ENCODE measurements at places on chromosomes 12 and 14.

DNA sequence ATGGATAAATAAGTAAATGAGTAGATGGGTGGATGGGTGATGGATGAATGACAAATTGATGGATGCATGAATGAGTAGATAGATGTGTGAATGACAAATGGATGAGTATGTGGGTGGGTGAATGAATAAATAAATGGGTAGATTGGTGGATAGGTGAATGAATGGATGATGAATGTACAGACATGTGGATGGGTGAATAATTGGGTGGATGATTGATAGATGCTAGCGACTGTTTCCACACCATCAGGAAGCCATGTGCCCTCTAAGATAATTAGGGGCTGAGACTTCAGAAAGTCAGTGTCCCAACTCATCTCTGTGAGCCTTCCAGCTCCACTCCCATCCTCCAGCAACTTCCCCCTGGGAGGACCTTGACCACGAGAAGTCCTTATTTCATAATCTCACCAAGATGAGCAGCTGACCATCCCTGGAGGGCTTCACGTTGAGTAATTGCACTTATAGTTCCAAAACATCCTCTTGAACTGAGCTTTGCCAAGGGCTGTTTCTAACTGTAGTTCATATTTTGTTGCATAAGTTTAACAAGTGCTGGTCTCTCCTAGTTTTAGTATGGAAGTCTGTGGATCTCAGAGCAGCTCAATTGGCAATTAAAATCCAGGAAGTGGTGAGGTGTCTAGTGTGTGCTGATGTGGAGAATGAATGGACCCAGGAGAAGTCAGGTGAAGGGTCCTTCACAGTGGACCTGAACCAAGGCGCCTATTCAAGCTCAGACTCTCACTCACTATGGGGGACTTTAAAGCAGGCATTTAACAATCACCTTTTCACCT is 295.7 kb downstream of the ADGRD1 start:
- DNase-seq = no peak

DNA sequence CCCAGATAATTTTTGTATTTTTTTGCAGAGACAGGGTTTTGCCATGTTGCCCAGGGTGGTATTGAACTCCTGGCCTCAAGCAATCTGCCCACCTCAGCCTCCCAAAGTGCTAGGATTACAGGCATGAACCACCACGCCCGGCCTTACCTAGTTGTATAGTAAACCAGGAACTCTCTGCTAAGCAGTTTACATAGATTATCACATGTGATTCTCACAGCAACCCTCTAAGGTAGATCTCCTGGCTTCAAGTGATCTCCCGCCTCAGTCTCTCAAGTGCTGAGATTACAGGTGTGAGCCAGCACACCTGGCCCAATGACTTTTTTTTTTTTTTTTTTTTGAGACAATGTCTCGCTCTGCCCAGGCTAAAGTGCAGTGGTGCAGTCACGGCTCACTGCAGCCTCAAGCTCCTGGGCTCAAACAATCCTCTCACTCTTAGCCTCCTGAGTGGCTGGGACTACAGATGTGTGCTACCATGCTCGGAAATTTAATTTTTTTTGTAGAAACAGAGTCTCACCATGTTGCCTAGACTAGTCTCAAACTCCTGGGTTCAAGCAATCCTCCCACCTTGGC is 26.0 kb upstream of the ATP2A2 start:
- DNase-seq = peak; percentile 79

DNA sequence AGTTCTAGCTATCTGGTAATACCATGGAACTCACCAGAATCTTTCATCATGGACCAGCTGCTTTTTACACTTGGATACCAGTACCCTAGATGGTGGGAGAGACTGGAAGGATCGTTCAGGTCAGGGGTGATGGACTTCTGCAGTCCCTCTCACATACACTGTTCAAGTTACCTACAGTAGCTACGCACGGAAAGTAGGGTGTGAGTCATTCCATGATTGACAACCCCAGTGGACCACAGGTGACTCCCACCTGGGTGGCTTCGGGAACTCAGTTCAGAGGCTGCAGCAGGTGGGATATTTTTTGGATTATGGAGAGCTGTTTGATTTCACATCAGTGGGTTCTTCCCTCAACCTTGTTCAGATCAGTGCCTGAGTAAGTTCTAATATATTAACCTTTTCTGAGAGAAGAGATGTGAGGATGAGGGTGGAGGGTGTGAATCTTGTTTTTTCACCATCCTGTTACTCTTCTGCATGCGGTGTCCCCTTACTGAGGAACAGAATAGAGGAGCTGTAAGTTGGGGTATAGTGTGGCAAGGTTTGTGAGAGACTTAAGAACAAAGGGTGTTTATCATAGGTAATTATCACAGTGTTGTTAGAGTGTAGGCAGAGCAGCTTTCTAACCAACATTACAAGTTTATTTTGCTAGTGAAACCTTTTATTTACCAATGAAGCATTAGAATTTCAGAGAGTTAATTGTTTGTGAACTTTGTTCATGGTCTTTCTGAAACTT is 39.6 kb downstream of the PRKCH start:
- DNase-seq = no peak

- DNase-seq = no peak
These were observed 207.8 kb downstream of the C12orf42 start for GRCh38 chr12:103288016-103288415.

DNA sequence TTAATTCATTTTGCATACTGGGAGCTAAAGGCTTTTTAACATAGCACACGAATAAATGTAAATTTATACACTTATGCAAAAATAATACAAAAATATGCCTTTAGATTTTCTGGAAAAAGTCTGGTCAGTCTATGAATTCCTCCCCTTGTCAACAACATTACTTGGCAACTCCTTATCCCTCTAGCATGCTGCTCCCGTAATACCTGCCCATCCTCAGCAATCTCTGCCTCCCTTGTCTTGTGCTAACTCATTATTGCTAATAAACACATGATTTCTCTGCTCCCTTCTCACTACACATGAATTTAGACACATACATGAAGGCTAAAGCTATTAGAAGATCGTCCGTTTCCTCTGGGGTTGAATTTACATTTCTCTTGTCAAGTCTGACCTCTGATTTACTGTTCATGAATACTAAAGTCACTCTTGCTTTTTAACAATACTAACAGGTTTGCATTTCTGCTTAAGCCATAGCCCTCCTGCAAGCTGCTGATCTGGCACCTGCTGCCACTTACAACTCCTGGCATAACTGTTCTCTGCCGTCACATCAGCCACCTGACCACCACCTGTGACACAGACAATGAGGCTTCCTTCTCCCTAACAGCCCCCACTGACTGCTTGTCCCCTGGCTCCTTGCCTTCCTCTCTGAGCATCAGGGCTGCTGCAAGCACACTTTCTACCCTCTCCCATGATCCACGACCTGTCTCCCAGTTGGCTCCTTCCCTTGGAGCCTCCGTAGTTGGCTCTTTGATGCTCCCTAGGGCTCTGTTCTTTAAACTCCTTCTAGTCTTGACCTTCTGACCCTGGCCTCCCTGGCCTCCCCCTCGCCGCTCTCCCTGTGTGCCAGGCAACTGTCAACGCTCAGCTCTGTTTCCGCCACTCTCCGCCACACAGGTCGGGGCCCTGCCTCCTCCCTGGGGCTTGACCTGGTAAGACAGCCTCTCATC is 177.6 kb downstream of the CALM1 start:
- peak; percentile 56 for DNase-seq

- no peak for DNase-seq
These were observed 21.4 kb downstream of the PACS2 start for GRCh38 chr14:105335735-105336476.

GRCh38 chr14:85731186-85731585 is 201.2 kb downstream of the FLRT2 start:
- DNase-seq = no peak

GRCh38 chr12:131105736-131106348 is 152.1 kb downstream of the ADGRD1 start:
- no peak for DNase-seq

- no peak for DNase-seq
These were observed 933.6 kb downstream of the NRXN3 start for GRCh38 chr14:79103764-79104163.

- no peak for DNase-seq
These were observed 612 bp downstream of the PHC1 start for GRCh38 chr12:8914716-8915526.

DNA sequence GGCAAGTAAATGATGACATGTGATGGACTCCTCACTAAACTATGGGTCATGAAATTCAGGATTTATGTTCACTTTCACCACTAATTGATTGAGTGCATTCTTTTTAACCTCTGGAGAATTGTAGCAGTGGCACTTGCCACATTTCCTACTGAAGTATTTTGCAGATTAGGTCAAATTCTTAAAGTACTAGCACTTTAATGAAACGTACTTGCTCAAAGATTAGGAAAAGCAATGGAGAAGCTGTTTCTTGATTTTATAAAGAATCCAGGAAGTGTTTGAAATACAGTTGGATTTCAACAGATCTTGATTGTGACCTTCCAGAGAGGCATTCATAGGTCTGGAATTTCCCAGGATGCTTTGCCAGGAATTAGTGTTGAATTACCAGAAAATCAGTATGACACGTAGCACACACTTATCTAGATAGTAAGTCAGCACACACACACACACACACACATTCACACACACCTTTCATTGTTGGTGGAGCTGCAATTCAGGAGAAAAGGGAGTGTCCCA is 162.6 kb downstream of the MYRFL start:
- DNase-seq = no peak

- DNase-seq = no peak
These were observed 496.8 kb downstream of the EGLN3 start for GRCh38 chr14:33454022-33454595.

DNA sequence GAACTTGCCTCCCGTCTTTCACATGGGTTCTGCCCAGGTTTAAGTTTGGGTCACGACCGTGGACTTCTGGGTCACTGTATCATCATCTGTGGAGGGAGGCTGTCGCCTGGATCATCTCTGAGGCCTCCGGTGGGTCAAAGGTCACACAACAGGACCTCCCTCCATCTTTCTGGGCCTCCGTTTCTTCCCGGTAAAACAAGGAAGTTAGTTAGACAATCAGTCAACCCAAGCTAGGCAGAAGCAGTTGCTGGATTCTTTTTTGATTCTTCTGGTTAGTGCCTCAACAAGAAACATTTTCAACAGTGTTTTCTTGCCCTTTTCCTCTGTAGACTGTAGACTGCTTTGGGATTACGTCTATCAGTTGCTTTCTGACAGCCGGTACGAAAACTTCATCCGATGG is 186.6 kb upstream of the BCL2L14 start:
- no peak for DNase-seq

DNA sequence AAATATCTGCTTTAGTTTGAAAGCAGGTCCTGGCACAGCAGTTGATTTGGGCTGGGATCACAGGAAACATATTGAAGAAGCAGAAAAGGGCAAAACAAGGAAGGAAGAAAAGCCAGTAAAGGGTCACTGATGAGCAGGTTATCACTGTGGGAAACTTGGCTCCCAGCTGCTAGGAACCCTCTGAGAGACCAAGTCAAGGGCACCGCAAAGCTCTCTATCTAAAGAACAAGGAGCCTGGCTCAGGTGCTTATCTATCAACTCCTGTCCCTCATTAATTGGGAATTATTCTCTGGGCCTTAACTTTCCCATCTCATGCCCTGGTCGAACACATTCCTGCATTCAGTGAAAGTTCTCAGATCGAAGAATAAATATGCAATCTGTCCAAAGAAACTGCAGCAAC is 450.9 kb upstream of the RPL10L start:
- no peak for DNase-seq

GRCh38 chr12:1147821-1148220 is 156.8 kb downstream of the ERC1 start:
- DNase-seq = no peak

DNA sequence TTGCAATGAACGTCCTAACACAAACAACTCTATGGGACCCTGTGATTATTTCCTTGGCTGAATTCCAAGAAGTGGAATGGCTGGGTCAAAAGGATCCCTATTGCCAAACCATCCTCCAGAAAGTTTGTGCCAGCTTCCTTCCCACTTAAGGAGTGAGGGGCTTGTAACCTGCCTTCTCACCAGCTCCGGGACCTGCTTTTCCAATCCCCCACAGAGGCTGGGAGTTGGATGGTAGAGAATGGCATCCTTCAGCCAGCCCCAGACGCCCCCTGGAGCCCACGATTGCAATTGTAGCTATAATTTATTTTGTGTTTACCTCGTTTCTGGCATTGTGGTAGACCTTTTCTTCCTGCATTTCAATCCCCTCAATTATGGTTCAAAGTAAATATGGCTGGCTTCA is 9.7 kb upstream of the ZDHHC22 start:
- no peak for DNase-seq

- no peak for DNase-seq
These were observed 660 bp upstream of the MCRS1 start for GRCh38 chr12:49568442-49569162.

DNA sequence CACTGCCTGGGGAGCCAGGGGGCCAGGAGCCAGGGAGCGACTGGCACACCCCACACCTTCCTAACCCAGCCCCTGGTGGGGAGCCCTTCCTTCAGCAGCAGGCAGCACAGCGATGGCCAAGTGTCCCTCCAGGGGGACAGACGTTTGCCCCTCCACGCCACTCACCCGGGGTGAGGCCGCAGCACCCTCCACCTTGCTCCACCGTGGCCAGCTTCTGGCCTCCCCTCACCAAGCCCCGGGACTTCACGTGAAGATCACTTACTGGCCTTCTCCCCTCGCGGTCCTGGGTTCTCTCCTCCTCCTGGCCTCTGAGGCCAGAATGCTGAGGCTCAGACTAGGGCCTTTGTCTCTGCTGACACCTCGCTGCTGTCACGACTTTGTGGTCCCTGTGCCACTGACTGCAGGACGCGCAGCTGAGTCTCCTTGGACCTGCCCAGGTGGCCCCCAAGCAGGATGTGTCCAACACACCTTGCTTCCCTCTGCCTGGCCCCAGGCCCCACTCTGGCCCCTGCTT is 3.5 kb upstream of the ASPG start:
- DNase-seq = no peak

- DNase-seq = no peak
These were observed 13.7 kb upstream of the LHX5 start for GRCh38 chr12:113485330-113485729.

- DNase-seq = no peak
These were observed 10.8 kb downstream of the PLA2G1B start for GRCh38 chr12:120316798-120317223.

GRCh38 chr14:91980157-91980556 is 32.7 kb upstream of the FBLN5 start:
- no peak for DNase-seq

GRCh38 chr12:54173066-54173726 is 15.6 kb downstream of the SMUG1 start:
- DNase-seq = no peak

DNA sequence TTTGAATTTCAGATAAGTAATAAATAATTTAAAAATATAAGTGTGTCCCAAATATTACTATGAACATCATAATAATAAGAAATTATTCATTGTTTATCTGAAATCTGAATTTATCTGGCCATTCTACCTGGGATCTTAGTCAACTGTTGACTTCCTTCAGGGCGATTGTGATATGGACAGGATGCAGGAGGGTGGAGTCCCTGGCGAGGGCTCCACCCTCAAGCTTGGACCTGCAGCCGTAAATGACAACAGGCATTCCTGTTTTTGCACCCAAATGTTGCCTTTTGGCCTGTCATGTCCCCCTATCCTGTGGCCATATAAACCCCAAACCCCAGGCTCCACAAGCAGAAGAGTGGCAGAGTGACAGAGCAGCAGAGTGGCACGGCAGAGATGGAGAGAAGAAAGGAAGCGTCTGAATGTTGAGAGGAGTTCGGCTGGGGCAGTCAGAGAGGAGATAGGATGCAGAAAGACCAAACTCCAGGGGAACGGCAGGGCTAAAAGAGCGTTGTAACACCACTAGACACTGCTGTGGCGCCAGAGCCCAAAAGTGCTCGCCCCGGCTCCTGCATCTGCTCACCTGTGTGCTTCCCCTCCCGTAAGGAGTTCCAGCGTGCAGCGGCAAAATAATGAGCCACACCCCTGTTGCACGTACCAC is 39.4 kb upstream of the FUT8 start:
- DNase-seq = no peak
